ENCODE measurements at places on chromosomes 11 and 22.
A peak's percentile ranks its signal among the peaks of the same experiment; 100 is the strongest.

GRCh38 chr11:8987446-8987845, 16.4 kb downstream of the NRIP3 start:
- DNase-seq = no peak

DNA sequence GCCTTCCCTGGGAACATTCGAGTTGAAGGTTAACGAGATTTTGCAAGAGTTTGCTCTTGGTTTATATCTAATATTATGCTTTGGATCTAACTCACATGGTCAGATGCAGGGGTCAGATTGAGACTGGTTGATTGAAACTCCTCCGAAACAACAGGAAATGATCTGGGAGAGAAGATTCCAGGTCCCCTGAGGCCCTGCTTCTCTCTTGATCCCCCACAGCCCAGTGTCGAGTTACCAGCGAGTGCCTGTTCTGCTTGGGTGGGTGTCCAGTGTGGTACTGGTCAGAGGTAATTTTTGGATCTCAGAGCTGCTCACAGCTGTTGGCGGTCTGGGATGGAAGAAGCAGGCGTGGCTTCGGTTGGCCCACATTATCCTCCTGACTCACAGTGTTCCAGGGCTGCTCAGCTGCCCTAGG, 9.2 kb downstream of the FBLN1 start:
- no peak for DNase-seq

DNA sequence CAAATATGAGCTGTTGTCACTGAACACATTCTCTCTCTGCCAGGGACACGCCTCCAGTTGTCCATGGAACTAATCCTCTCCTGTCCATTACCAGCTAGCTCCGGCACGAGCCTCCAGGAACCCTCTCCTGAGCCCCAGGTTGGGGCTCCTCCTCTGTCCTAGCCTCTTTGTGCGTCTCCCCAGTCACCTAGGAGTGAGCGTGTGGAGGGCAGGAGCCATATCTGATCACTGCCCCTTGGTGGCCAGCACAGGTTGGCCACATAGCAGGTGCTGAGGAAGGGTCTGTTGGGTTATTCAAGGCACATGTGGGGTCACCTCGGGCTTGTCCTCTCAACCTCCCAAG, 2.5 kb downstream of the SYVN1 start:
- no peak for DNase-seq

GRCh38 chr11:1652771-1653540, 23.4 kb downstream of the KRTAP5-5 start:
- no peak for DNase-seq

GRCh38 chr11:33624083-33624482, 76.5 kb downstream of the C11orf91 start:
- DNase-seq = peak; percentile 27

GRCh38 chr11:123470842-123471241, 40.8 kb downstream of the GRAMD1B start:
- DNase-seq = no peak

GRCh38 chr11:20122131-20122530, 38.1 kb downstream of the DBX1 start:
- DNase-seq = no peak
